Activated T-cell treated with anti-CD3 and anti-CD28 coated beads for 1 hour (primary cell): ENCODE measurements at places on chromosomes 7 and 10.

GRCh38 chr10:51121861-51122260, 47.6 kb downstream of the PRKG1 start:
- DNase-seq = no peak

GRCh38 chr7:91784469-91784868, 96.0 kb downstream of the MTERF1 start:
- no peak for DNase-seq

- no peak for DNase-seq
Observed at GRCh38 chr10:11569471-11569870, 42.0 kb downstream of the USP6NL start.

GRCh38 chr10:125103924-125104323, 56.4 kb downstream of the CTBP2 start:
- DNase-seq = no peak

DNA sequence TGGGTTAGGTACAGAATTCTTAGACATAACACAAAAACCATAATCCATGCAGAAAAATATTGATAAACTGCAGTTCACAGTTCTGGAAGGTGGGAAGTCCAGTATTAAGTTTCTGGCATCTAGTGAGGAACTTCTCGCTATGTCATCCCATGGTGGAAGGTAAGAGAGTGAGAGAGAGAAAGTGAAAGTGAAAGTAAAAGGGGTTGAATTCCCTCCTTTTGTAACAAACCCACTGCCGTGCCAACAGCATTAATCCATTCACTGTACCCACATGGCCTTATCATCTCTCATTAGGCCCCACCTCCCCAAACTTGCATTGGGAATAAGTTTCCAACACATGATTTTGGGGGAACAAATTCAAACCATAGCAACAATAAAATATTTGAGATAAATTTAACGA, 17.1 kb downstream of the ZNF485 start:
- DNase-seq = no peak

DNA sequence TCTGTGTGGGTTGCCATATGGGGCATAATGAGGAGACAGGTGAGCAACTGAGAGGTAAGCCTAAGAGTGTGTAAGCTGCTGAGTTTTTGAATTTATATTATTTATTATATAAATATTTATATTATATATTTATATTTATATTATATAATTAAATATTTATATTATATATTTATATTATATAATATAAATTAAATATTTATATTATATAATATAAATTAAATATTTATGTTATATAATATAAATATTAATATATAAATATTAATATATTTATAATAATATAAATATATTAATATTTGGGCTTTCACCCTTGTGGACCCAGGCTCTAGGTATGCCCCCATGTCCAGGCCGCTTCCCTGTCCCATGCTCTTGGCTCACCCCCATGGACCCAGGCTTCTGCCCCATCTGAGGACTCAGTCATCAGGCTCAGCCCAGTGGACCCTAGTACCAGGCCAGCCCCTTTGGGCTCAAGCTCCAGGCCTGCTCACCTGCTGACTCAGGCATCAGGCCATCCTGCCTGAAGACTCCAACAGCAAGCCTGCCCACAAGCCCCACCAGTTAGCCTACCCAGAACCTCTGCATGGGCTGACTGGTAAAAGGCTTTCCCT, 755.4 kb downstream of the SUGCT start:
- DNase-seq = no peak

DNA sequence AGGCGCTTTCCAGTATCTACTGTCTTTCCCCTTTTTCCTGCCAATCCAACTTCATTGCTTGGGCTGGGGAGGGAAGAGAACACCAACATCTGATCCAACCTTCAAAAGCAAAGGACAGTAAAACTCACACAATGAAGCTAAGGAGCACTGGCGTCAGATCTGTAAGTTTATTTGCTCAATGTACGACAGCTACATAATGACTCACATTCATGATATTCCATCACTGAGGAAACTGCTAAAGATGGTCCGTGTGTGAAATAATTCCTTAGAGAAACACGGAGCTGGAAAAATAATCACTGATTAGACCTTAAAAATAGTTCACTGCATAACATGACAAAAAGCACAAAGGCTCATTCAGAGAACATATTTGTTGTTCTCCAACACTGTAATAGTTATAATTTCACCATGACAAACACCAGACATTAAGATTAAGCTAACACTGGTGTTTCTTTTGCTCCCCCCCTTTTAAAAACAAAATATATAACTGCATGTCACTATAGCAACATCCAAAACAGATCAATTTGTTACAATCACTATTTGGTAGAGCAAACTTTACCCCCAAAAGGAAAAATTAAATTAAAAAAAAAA, 24.3 kb downstream of the HSPB1 start:
- DNase-seq = no peak

DNA sequence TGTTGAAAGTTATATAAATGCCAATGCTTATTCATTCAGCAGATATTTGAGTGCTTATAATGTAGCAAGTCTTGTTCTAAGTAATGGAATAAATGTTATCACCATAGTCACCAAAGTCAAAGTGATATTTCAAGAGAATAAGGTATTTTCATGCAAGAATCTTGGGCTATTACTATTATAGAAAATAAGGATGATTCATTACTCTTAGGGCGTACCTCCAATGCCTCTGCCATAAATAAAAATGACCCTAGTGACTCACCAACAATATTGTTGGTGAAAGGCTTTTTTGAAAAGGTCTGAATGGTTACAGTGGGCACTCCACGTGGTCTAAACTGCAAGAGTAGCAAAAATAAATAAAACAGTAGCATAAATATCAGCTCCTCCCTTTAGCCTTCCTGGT, 68.4 kb downstream of the RALA start:
- no peak for DNase-seq

DNA sequence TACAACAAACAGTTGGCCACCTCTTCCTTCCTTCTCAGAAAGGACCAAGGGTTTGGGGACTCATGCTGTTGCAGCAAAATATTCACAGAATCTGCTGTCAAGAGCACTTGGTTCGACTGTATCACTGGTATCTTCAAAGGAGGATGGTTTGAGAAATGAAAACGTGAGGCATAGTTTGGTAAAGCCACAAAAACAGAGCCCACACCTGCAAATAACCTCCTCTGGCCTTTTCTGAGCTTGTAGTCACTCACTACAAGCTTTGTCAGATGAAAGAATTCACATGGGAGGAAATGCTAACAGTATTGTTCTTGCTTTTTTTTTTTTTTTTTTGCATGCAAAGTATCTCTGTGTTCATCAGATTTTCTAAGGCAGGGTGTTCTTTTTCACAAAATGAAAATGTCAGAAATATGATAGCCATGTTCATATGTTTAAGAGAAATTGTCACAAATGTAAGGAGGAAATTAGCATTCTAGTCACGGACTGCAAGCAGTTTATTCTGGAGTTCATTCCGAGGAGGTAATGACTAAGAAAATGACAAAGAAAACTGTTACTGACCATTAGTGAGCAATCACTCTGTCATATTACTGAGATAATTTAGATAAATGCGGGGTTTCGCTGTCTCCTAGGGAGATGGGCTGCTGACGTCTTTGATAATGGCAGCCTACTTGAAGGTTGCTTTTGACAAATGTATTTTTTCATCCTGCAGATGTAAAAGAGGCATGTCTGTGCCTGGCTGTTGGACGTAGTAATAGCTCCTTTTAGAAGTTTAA, 117.8 kb upstream of the MYO3A start:
- DNase-seq = no peak

DNA sequence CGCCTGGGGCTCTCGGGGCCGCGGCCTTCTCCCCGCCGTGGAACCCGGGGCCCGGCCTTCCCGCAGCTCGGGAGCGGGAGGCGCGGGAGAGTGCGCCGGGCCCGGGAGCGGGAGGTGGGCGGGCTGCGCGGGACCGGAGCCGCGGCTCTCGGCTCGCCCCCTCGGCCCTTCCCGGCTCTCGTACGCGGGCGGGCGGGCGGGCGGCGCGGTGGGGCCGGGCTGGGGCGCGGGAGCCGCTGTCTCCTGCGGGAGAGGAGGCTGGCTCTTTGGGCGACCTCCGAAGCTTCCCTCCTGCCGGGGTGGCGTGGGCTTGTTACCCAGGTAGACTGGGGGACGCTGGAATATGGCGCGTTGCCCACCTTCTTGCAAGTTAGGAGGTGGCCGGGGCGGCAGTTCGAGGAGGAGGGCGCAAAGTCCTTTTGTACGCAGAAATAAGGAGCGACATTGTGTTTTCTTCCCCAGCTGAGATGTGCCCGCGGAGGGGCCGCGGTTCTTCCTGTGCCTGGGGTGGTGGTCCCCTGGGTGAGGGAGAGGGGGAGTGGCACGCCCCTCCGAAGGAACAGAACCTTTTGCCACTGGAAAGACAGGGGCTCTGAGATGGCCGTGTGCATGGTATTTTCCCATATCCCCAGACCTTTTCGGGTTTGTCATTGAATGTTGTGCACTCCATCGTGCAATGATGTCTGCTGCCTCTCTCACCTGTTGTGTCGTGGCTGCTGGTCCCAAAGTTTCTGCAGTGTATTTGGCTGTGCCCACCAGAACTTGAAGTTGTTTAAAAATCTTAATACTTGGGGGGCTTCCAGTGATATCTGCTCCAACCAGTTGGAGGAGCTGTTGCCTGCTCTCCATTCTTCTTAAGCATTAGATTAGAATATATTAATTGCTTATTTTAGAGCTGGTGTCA, 844 bp downstream of the NRF1 start:
- DNase-seq = no peak

GRCh38 chr7:24793982-24794648, 36.9 kb upstream of the GSDME start:
- DNase-seq = no peak

DNA sequence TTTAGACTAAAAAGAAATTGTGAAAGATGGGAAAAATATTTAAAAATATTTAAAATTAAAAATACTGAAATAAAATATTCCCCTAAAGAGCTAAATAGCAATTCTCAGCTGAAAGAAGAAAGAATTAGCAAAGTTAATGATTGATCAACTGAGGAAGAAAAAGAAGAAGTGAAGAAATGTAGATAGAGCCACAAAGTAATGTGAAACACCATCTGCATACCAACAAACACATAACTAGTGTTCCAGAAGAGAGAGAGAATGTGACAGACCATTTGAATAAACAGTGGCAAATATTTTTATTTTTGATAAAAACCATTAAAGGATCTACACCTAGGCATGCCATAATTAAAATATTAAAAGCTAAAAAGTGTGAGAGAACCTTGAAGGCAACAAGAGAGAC, 784.5 kb upstream of the ZWINT start:
- no peak for DNase-seq

GRCh38 chr7:130838738-130839137, 104.7 kb upstream of the KLF14 start:
- no peak for DNase-seq

GRCh38 chr7:129391546-129392171, 42.6 kb upstream of the STRIP2 start:
- DNase-seq = no peak

DNA sequence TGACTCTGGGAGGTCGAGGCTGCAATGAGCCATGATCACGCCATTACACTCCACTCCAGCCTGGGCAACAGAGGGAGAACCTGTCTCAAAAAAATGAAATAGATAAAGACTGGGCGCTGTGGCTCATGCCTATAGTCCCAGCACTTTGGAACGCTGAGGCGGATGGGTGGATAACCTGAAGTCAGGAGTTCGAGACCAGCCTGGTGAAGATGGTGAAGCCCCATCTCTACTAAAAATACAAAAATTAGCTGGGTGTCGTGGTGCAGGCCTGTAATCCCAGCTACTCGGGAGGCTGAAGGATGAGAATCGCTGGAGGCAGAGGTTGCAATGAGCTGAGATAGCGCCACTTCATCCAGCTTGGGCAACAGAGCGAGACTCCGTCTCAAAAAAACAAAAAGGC, 1.1 kb upstream of the DDX21 start:
- DNase-seq = no peak

- DNase-seq = no peak
Observed at GRCh38 chr7:116461500-116461899, 38.0 kb upstream of the CAV2 start.

GRCh38 chr10:37434091-37434490, 308.7 kb downstream of the ANKRD30A start:
- DNase-seq = no peak

- DNase-seq = no peak
Observed at GRCh38 chr7:51930834-51931233, 614.2 kb upstream of the COBL start.

DNA sequence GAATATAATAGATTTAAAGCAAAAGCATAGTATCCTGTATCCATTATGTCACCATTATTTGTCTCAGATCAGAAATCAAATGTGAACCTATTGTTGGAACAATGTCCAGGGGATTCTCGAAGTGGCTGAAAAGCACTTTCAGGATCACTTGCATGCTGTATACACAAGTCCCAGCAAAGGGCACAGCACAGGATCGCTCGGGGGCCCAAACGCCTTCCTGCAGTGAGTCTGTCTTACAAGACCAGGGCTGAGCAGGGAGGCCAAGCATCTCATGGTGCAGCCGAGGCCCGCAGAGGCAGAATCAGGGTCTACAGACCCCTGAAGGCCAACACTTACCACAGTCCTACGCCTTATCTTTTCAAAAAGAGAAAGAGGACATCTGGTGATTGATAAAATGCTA, 92.3 kb downstream of the TNS3 start:
- DNase-seq = no peak

DNA sequence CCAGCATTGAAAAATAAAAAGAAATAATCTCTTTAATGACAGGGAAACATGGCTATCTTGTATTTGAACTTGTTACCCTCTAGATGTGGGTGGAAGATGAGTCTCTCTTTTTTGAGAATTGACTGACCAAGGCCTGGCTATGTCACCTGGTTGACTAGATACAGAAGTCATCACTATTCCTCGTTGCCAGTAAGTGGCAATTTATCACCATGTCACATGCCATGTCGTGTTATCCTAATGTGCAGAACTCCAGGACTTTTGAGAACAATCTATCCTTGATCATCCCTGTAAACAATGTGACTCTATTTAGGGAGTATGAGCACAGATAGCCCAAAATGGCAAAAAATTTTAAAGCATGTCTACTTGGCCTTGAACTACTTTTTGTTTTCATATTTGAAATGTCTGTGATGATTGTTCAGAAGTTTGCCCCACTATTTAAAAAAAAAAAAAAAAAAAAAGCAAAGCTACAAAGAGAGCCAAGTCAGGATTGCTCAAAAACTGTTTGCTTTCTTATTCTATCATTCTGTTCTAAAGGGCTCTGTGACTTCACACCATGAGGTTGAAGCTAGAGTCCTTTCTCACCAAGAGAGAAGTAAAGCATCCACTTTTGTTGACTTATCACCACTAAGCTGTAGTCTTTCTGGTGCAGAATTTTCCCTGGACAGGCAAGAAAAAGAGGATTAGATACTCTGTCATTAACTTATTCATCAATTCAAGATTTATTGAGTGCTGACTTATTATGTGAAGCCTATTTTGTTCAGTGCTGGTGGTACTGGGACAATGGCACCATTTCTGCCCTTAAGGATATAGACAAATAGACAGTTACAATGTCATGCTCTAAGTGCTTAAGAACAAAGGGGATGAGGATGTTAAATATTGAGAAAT, 10.4 kb upstream of the WIPF3 start:
- DNase-seq = no peak
